Effector memory CD4-positive, alpha-beta T cell (primary cell): ENCODE measurements at places on chromosomes 7 and 10.

DNA sequence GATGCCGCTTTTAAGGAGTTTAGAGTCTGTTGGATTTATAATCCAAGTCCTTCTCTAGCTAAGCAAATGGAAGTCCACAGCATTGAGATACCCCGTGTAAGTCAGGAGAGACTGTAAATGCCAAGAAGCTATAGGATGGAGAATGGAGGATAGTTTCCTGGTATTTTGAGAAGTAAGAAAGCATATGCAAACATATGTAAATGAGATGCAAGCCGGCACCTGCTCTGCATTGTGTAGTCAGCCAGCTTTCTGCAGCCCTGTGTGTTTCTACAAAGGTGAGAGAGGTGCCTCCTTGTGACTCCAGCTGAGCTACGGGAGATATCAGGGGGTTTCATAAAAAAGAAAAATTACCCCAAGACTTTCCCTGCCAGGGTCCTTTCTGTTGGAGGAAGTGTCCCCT lies 176.3 kb downstream of the RPS24 start:
- H3K4me1 ChIP-seq: no peaks in the 10 kb centered on the region
- H3K27me3 ChIP-seq: no peaks in the 10 kb centered on the region
- no peak for DNase-seq
- H3K4me3 ChIP-seq: no peak overlapping the region
- no peak overlapping the region for H3K27ac ChIP-seq

GRCh38 chr7:18708204-18708603 lies 212.7 kb downstream of the HDAC9 start:
- no peak overlapping the region for H3K27ac ChIP-seq
- no peaks in the 10 kb centered on the region for H3K4me1 ChIP-seq
- no peaks in the 10 kb centered on the region for H3K27me3 ChIP-seq
- no peak for DNase-seq
- H3K4me3 ChIP-seq: no peak overlapping the region

DNA sequence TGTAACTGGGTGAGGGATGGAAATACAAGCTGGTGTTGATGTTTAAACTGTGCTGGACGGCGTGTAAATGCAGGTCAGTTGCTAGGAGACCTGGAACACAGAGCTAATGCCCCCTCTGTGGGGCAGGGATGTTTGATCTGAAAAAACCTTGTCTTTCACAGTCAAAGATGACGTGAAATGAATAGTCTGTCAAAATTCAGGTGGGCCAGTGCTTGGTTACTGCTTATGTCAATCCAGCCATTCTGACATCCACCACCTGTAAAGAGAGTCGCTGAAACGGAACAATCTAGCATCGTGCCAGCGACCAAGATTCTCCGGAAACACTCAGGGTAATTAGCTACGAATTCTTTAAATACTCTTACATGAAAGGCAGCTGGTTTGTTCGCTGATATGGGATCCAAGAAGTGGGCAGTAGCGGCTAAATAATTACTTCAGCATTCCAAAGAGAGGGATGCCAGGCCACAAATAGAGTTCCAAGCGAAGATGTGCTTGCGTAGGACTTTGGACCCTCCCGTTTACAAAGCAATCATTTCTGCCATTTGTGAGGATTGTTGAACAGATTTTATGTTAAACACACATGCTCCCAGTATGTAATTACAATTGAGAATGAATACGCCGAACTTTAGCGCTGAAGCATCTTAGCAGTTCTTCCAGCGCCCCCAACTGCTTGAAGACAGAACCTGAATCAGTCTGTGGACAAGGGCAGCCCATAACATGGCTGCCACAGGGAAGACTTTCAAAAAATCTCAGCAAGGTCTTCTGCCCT lies 7.3 kb upstream of the ASB4 start:
- H3K27ac ChIP-seq: no peak overlapping the region
- H3K4me1 ChIP-seq: no peaks in the 10 kb centered on the region
- DNase-seq: no peak

- H3K36me3 ChIP-seq: no peaks in the 10 kb centered on the region
- H3K27ac ChIP-seq: no peak overlapping the region
- no peak for DNase-seq
- H3K4me3 ChIP-seq: no peak overlapping the region
- H3K4me1 ChIP-seq: no peaks in the 10 kb centered on the region
- no peaks in the 10 kb centered on the region for H3K27me3 ChIP-seq
These were observed 31.4 kb upstream of the CREB3L2 start for GRCh38 chr7:138033241-138033640.

DNA sequence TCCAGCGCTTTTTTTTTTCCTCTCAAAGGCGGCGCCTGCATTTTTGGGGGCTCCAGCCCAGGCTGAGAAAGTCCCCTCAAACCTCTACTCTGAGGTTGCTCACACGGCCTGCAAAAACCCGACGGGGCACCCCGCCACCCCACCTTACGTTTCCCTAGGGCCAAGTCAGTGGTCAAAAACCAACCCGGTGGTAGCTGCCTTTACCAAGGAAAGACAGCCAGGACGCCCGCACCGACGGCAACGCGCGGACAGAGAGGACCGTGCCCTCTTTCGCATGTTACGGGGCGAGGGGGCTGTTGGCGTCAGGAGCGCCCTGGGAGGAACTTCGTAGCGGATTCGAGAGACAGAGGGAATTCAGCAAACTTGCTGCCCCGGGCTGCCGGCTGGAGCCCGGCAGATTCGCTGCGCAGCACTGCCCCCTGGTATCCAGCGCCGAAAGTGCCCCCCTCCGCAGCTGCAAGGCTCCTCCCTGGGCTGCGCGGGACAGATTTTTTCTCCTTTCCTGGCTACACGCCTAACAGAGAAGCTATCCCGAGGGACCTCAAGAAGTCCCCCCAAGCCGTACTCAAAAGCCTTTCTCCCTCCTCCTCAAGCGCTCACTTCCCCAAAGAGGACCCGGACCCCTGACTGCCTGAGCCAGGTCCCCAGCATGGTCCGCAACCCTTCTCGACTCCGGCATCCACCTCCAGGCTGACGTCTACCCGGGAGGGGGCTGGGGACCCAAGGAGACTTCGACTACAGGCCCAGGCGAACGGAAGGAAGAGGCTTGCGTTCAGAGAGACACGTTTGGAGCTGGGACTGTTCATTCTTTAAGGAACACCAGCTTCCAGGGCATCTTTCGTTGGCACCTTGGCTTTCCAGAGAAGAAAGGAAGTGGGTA lies 27.7 kb upstream of the VAX1 start:
- peaks cover 33% of the 10 kb centered on the region for H3K4me1 ChIP-seq
- DNase-seq: no peak
- H3K36me3 ChIP-seq: no peaks in the 10 kb centered on the region
- no peak overlapping the region for H3K27ac ChIP-seq
- no peak overlapping the region for H3K4me3 ChIP-seq

DNA sequence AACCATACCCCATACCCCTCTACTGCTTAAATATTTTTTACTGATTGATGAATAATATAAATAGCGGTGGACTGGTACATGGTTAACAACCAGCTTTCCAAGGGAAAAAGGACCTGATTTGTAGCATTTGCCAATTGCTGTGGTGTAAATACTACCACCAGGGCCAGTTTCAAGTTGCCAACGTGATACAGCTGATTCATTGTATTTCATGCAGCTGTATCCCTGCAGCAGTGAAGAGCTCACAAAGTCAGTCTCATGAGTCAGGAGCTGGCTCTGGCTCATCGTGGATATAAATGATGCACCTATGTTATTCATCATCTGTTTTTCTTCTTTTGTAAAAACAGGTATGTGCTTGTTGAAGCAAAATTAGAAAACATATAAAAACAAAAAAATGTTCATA lies 15.2 kb downstream of the CALML5 start:
- H3K27ac ChIP-seq: no peak overlapping the region
- no peaks in the 10 kb centered on the region for H3K36me3 ChIP-seq
- H3K4me3 ChIP-seq: no peak overlapping the region
- no peaks in the 10 kb centered on the region for H3K27me3 ChIP-seq
- H3K4me1 ChIP-seq: no peaks in the 10 kb centered on the region

GRCh38 chr10:74991435-74991834 lies 120.0 kb upstream of the SAMD8 start:
- H3K4me3 ChIP-seq: no peak overlapping the region
- H3K4me1 ChIP-seq: no peaks in the 10 kb centered on the region
- no peaks in the 10 kb centered on the region for H3K27me3 ChIP-seq
- no peak overlapping the region for H3K27ac ChIP-seq
- DNase-seq: no peak
- H3K36me3 ChIP-seq: peaks cover 29% of the 10 kb centered on the region

- H3K36me3 ChIP-seq: no peaks in the 10 kb centered on the region
- no peak overlapping the region for H3K27ac ChIP-seq
- peaks cover 12% of the 10 kb centered on the region for H3K4me1 ChIP-seq
- DNase-seq: peak; percentile 49
These were observed 122.4 kb downstream of the CLEC2L start for GRCh38 chr7:139645572-139646523.

DNA sequence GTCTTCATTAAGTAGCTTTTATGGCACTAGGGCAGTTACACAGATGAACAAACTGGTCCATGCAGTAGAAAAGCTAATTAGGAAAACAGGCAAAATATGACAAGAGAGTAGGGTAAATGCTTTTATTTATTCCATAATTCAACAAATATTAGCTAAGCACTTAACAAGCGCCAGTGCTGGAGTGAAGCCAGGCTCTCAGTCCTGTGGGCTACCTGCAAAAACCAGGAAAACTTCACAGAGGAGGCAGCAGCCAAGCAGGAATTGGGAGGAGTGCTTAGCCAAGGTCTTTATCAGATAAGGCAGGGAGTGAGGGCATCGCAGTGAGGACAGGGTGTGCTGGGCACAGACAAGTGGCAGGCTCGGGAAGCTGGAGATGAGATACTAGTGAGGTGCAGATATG lies 4.9 kb upstream of the KAT6B start:
- H3K27me3 ChIP-seq: no peaks in the 10 kb centered on the region
- H3K27ac ChIP-seq: no peak overlapping the region
- DNase-seq: no peak
- H3K4me3 ChIP-seq: no peak overlapping the region

- H3K27ac ChIP-seq: no peak overlapping the region
- no peak overlapping the region for H3K4me3 ChIP-seq
- H3K4me1 ChIP-seq: no peaks in the 10 kb centered on the region
- H3K36me3 ChIP-seq: no peaks in the 10 kb centered on the region
These were observed 22.9 kb upstream of the AQP1 start for GRCh38 chr7:30888747-30889146.

DNA sequence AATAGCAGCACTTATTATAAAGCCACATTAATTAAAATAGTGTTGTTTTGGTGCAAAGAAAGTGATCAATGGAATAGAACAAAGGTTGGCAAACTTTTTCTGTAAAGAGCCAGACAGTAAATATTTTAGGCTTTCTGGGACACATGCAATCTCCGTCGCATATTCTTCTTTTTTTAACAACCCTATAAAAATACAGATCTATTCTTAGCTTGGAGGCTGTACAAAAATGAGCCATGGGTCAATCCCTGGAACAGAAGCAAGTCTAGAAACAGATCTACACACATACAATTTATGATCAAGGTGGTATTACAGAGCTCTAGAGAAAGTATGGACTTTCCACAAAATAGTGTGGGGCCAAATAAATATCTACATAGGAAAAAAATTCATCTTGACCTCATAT lies 71.8 kb downstream of the ARHGAP21 start:
- H3K4me3 ChIP-seq: no peak overlapping the region
- no peaks in the 10 kb centered on the region for H3K4me1 ChIP-seq
- no peaks in the 10 kb centered on the region for H3K27me3 ChIP-seq
- no peak overlapping the region for H3K27ac ChIP-seq
- H3K36me3 ChIP-seq: no peaks in the 10 kb centered on the region

- H3K27ac ChIP-seq: no peak overlapping the region
- H3K4me3 ChIP-seq: no peak overlapping the region
- peaks cover 7% of the 10 kb centered on the region for H3K4me1 ChIP-seq
- no peaks in the 10 kb centered on the region for H3K36me3 ChIP-seq
- H3K27me3 ChIP-seq: no peaks in the 10 kb centered on the region
These were observed 80.3 kb upstream of the LYZL2 start for GRCh38 chr10:30709700-30710358.

DNA sequence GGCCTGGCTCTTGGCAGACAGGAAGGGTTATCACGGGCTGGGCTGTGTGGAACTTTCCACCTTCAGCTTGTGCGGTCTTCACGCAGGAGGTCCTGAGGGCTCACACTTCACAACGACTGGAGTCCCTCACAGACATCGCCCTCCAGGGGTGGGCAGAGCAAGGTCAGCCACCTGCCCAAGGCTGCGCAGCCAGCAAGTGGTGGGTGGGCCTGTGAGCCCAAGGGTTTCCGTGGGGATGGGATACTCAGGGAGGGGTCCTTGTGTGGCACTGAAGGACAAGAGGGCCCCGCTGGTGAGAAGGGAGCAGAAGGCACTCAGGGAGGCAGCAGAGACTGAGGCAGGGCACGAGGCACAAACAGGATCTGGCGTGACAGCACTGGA lies 22.0 kb downstream of the PDIA4 start:
- peaks cover 60% of the 10 kb centered on the region for H3K36me3 ChIP-seq
- no peak for DNase-seq
- H3K4me1 ChIP-seq: no peaks in the 10 kb centered on the region
- no peaks in the 10 kb centered on the region for H3K27me3 ChIP-seq
- H3K27ac ChIP-seq: no peak overlapping the region

- H3K4me3 ChIP-seq: no peak overlapping the region
- peaks cover 29% of the 10 kb centered on the region for H3K36me3 ChIP-seq
- DNase-seq: no peak
- peaks cover 11% of the 10 kb centered on the region for H3K4me1 ChIP-seq
- H3K27me3 ChIP-seq: no peaks in the 10 kb centered on the region
These were observed 3.6 kb downstream of the BLOC1S2 start for GRCh38 chr10:100282907-100283306.

- no peaks in the 10 kb centered on the region for H3K27me3 ChIP-seq
- H3K36me3 ChIP-seq: no peaks in the 10 kb centered on the region
- no peak overlapping the region for H3K27ac ChIP-seq
- no peak overlapping the region for H3K4me3 ChIP-seq
- no peaks in the 10 kb centered on the region for H3K4me1 ChIP-seq
These were observed 82.7 kb downstream of the CPXM2 start for GRCh38 chr10:123808906-123809305.

DNA sequence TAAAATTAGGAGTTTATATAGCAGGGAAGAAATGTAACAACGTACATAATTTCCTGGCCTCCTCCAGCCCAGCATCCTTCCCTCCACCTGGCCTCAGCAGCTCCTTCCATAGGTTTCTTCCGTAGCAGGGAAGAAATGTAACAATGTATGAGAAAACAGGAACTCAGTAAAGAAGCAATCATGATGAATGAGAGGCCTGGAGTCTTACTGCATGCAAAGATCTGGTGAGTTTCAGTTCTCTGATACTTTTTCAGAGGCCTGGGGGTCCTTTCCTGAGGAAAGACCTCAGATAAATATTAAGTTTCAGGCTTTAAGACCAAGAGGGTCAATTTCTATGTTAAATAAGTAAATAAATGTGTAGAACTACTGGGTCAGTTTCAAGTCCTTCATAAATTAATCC lies 155.7 kb upstream of the C7orf33 start:
- no peaks in the 10 kb centered on the region for H3K36me3 ChIP-seq
- H3K27ac ChIP-seq: no peak overlapping the region
- no peaks in the 10 kb centered on the region for H3K4me1 ChIP-seq
- DNase-seq: no peak
- H3K27me3 ChIP-seq: no peaks in the 10 kb centered on the region
- no peak overlapping the region for H3K4me3 ChIP-seq

GRCh38 chr7:44520574-44520973 lies 20.6 kb downstream of the NPC1L1 start:
- H3K4me1 ChIP-seq: no peaks in the 10 kb centered on the region
- H3K27ac ChIP-seq: no peak overlapping the region
- H3K4me3 ChIP-seq: no peak overlapping the region
- no peak for DNase-seq
- no peaks in the 10 kb centered on the region for H3K36me3 ChIP-seq
